ENCODE measurements at places on chromosomes 7 and 10.

GRCh38 chr7:80937336-80937735 is 18.5 kb upstream of the SEMA3C start:
- no peak for DNase-seq

DNA sequence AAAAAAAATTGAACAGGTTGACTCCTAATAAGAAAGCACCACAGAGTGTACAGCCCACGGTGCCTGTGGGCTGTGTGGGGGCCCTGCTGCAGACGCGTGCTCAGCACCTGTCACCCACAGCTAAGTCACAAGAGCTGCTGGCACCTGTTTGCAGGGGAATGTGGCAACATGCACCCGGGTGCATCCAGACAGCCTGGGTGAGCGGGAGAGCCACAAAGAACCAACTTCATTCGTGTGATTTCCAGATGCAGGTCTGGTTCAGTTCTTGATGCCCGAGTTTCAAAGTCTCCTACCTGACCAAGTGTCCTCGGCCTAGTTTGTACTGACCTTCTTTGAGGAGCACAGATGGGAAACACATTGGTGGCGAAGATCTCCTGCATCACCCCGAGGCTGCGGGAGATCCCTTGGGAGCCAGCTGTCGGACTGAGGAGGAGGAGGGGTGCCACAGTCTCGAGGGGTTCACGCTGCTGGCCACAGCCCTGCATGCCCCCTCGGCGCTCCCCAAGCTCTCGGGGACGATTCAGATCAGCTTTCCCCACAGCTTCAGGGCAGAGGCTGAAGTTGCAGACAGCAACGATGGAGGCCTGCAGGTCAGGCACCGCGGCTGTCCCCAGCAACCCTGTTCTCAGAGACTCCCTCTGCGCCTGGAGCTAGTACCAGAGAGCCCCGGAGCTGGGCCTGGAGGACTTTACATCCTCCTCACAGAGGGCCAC is 35.3 kb downstream of the AMZ1 start:
- DNase-seq, result no peak

DNA sequence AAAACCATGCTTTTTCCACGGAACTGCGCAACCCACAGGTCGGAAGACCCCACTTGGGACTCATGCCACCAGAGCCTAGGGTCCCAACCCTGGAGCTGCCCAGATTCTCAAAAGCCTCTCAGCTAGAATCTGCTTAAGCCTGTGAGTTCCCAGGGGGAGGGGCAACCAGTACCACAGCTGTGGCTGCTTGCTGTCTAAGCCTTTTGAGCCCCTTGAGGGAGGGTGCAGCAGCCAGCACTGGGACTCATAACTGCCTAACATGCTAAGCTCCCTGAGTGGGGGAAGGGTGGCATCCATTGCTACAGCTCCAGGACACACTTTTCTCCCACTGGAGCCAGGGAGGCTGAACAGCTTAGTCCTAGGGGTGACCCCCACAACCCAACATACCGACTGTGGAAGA is 485.6 kb upstream of the GRM3 start:
- no peak for DNase-seq

- peak; percentile 94 for DNase-seq
Measured at GRCh38 chr7:43647673-43648472, 65.0 kb downstream of the STK17A start.

Data from NCI-H1092 treated with DMSO at 0.1 percent for 48 hours (cell line).